ENCODE measurements at places on chromosomes 5 and 9.
A peak's percentile ranks its signal among the peaks of the same experiment; 100 is the strongest.

GRCh38 chr5:168869615-168870227, 290.6 kb upstream of the PANK3 start:
- DNase-seq, result no peak

DNA sequence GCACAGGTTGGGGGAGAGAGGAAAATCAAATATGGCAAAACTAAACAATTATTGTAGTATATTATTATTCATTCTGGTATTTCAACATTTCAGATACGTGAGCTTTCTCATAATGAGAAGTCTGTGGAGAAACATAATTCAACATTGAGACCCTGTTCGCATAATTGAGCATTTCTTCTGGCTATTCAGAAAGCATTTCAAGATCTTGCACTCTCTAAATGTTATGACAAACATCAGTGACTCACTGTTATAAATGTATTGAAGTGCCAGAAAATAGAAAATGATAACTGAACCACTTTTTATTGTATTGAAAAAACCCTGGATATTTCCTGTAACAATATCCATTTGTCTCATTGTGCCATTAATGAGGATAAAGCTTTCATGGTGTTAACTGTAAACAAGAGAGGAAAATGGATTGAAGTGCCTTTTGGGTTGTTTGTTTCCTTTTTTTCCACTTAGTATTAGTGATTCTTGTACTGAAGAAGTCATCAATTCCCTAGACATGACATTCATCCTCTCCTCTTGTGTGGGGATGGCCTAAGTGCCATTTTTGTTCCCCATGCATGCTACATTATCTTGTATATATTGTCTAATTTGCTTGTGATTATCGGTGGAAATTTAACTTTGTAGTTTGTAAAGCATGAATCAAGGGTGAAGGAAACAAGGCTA, 124.6 kb downstream of the CAMK4 start:
- no peak for DNase-seq

DNA sequence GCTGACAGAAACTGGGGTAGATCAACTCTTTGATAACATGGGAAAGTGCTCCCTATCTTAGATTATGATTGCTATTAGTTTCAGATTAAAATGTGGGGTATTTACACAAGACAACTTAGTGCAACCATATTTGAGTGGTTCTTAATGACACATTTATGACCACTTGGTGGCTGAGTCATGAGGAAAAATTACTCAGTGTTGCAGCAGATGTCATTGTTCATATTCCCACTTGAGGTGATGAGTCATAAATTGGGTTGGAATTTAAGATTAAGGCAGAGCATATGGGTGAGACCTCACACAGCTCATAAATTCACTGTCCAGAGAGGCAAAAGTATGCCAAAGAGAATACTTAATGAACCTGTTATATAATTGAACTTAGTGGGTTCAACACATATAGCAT, 408.3 kb downstream of the DMRT2 start:
- DNase-seq, result no peak

DNA sequence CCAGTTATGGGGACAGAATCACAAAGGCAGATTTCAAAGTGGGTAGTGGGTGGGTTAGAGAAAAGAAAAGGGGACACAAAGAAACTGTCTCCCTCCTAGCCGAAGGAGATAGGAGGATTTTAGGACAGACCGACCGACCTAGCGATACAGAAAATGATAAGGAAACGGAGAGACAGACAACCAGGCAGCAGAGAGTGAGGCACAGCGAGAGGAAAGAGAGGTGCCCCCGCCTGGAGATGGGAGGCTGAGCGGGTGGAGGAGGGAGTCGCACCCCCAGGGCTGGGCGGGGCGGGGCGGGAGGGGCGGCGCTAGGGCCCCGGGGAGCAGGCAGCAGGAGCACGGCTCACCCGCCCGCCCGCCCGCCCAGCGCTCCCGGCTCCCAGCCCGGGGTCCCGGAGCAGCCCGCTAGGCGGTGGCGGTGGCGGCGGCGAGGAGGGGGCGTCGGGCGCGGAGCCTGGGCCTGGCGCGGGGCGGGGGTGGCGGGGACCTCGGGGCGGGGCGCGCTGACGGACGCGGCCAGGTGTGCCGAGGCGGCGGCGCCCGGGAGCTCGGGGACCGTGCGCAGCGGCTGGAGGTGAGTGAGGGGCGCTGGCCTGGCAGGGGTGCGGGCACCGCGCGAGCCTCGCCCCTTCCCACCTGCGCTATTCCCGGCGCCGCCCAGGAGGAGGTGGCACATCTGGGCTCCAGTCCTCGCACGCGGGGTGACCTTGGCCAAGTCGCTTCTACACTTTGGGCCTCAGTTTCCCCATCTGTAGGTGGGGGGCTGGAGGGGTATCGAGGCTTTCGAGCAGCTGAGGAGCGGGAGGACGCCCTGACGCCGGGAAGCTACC, 15.9 kb upstream of the SYNPO start:
- DNase-seq, result no peak

DNA sequence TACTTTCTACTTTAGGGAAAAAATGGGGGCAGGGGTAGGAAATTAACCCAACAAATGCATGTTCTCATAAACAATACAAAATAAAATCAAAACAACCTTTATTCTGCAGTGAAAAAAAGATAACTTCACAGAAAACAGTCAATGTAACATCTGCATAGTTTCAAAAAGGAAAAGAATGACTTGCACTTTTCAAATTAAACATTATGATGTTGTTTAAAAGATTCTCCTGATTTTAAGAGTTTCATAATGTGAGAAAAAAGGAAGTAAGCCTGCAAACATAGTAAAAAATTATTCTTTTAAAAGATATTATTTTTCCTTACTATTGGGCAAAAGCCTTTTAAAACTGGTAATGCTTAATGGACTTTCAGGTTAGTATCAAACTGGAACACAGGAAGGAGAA, 7.6 kb downstream of the C9orf72 start:
- no peak for DNase-seq

- no peak for DNase-seq
Measured at GRCh38 chr9:137989156-137989555, 111.6 kb downstream of the CACNA1B start.

DNA sequence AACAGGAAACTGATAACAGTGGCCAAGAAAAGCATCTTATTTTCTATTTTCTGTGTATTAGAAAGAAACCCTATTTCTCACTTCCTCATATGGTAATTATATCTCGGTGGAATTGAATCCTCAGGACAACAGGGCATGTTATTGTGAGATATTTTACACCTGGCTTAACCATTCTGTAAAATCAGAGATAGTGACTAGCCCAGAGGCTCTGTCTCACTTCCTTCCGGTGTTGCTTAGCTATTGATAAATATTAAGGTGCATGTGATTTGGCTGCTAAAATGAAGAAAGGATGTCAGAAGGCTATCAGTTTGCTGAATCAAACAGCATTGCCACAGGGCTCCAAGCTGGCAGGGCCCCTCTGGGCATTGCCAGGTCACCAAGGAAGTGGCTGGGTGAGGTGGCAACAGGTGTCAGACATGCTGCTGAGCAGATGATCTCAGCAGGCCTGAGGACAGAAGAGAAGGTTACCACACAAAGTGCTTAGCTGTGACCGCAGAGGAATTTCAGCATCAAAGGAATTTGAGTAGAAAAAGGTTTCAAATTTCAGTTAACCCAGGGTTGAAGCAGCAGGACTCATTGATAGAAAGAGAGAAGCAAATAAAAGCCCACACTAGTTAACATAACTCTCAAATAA, 330.7 kb downstream of the PDE4D start:
- no peak for DNase-seq

GRCh38 chr5:96043446-96043845, 81.8 kb upstream of the ELL2 start:
- no peak for DNase-seq

- DNase-seq, result no peak
Measured at GRCh38 chr5:148585988-148586387, 68.3 kb downstream of the HTR4 start.

GRCh38 chr5:90408571-90409317, 812 bp downstream of the CETN3 start:
- DNase-seq, result no peak

- no peak for DNase-seq
Measured at GRCh38 chr5:68215898-68216244, 315 bp downstream of the PIK3R1 start.

- DNase-seq, result no peak
Measured at GRCh38 chr9:136053757-136054142, 41.3 kb downstream of the NACC2 start.

GRCh38 chr5:43174586-43174985, 17.4 kb upstream of the NIM1K start:
- DNase-seq, result no peak

DNA sequence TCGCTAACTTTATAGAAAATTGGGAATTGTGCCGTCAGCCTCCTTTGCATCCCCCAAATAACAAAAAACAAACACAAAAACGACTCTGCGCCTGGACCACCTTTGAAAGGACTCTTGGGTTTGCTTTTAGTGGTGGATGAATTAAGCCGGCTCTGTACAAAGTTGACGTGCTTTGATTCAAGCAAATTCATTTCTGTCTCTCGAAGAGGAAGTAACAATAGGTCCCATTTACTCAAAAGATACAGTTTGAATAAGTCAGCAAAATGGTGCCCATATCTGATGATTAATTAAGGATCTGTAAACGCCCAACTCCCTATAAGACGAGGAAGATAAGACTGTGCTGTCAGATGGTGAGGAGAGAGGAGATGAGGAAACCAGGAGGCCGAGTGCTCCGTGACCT, 67.8 kb downstream of the AK8 start:
- no peak for DNase-seq

DNA sequence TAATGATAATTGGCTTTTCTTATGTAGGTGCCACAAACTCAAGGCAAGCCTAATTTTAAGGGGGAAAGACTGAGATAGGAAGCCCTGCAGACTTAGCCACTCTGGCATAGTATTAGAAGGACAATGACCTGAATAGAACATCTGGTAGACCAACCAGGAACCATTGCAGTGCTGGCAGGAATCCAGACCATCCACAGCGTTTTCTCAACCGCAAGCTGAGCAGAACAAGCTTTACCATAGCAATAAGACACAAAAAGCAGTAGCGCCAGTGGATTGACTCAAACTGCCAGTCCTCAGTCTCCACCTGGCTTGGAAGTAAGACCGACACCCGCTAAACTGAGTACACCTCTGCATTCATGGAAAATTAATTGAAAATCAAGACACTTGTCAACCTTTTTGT, 141.3 kb upstream of the LPAR1 start:
- no peak for DNase-seq

- peak; percentile 77 for DNase-seq
Measured at GRCh38 chr9:107190061-107190935, 92.8 kb upstream of the RAD23B start.

DNA sequence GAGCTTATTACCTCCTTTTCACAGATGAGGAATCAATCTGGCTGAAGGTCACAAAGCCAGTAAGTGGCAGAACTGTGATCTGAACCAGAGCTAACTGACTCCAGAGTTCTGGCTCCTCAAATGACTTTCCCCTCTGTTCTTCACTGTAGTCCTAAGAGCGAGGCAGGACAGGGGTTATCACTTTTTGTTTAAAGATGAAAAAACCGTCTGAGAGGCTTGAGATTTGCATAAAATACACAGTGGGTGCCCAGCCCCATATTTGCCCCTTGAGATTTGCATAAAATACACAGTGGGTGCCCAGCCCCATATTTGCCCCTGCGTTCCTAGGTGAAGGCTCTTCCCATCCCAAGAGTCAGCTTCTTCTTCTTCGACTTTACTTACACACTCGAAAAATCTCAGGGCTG, 667 bp downstream of the FBXO10 start:
- DNase-seq, result no peak

GRCh38 chr5:167888393-167888792, 403.1 kb upstream of the WWC1 start:
- DNase-seq, result no peak

GRCh38 chr5:124729720-124730359, 16.6 kb downstream of the ZNF608 start:
- no peak for DNase-seq

GRCh38 chr5:112238473-112238872, 180.6 kb downstream of the EPB41L4A start:
- no peak for DNase-seq

DNA sequence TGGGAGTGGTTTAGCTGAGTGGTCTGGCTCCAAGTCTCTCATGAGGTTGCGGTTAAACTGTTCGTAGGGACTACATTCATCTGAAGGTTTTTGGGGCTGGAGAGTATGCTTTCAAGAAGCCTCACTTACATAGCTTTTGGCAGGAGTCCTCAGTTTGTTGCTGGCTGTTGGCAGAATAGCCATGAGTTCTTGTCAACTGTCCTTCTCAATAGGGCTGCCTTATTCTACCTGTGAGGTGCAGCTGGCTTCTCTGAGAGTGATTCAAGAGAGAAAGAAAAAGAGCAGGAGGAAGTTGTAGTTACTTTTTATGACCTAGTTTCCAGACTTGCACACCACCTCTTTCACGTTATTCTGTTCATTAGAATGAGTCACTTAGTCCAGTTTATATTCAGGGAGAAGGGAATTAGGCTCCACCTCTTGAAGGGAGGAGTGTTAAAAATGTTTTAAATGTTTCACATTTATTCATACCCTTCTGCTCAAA, 33.2 kb downstream of the YTHDC2 start:
- no peak for DNase-seq

DNA sequence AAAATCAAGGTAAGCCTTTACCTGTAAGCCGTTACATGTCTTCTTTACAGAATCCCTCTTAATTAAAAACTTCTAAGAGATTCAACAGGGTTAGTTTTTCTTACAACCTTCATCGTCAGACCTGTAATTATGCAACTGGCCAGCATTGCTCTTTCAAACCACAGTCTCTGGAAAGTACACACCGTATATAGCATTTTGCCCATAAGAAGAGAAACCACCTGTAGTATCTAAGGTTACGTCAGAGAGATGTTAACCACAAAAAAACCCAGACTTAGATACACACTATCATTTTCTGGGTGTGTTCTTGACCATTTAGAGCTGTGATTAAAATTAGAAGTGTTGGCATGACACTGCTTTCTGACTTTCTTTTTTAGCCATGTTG, 140.0 kb downstream of the MUSK start:
- no peak for DNase-seq

GRCh38 chr5:34703767-34704713, 47.9 kb downstream of the RAI14 start:
- no peak for DNase-seq

DNA sequence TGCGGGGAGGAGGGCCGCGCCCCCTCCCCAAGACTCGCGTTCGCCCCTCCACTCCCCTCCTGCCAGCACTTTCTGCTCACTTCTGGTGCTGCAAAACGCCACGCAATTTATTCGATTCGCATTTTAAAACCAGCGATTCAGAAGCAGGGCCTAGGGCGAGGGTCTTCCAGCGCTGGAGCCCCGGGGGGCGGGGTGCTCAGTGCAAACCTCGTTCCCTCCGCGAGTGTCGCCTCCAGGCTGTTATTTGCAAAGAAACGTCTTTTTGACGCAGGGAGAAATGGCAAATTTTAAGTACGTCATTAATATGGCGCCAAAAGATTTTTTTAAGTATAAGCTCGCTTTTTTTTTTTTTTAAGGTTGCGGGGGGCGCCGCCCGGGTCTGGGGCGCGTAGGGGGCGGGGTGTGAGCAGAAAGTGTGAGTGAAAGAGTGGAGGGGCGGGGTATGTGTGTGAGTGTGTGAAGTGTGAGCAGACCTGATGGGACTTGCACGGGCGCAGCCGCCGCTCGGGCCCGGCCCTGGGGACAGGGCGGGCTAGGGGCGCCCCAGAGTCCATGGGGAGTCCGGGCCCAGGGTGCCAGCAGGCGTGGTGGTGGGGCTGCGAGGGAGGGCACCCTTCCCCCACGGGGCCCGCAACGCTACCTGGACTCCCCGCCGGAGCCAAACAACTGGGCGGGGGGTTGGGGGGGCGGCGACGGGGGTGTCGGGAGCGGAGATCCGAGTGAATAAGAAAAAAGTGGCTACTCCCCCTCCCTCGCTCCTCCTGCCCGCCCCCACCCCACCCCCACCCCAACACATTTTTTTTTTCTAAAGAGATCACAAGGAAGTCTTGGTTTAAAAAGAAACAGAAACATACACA, at the start of gene JADE2:
JADE2 (plus strand) TSS at position 845 of the 857 bp plus-strand sequence. CDS start 10,188 bp downstream, outside the sequence.
- no peak for DNase-seq

GRCh38 chr5:39198127-39198526, 21.2 kb downstream of the FYB1 start:
- DNase-seq, result no peak
